ENCODE measurements at places on chromosomes 13 and 19. TPM values are rescaled to one million over a fixed set of nuclear protein-coding genes. Genes with fewer than 3 reads are reported as not detected.

GRCh38 chr13:29855009-29855408 lies 4.6 kb upstream of the UBL3 start:
- no peak overlapping the region for H3K27ac ChIP-seq
- peaks cover 9% of the 10 kb centered on the region for H3K27me3 ChIP-seq
- H3K36me3 ChIP-seq = no peaks in the 10 kb centered on the region
- no peak for DNase-seq

GRCh38 chr13:60757501-60758215 lies 360.6 kb downstream of the TDRD3 start:
- no peaks in the 10 kb centered on the region for H3K36me3 ChIP-seq
- no peak overlapping the region for H3K4me3 ChIP-seq
- no peaks in the 10 kb centered on the region for H3K4me1 ChIP-seq
- H3K27ac ChIP-seq = no peak overlapping the region
- no peak for DNase-seq
- H3K27me3 ChIP-seq = no peaks in the 10 kb centered on the region

The BRD4 gene
- 111 TPM for total RNA-seq

DNA sequence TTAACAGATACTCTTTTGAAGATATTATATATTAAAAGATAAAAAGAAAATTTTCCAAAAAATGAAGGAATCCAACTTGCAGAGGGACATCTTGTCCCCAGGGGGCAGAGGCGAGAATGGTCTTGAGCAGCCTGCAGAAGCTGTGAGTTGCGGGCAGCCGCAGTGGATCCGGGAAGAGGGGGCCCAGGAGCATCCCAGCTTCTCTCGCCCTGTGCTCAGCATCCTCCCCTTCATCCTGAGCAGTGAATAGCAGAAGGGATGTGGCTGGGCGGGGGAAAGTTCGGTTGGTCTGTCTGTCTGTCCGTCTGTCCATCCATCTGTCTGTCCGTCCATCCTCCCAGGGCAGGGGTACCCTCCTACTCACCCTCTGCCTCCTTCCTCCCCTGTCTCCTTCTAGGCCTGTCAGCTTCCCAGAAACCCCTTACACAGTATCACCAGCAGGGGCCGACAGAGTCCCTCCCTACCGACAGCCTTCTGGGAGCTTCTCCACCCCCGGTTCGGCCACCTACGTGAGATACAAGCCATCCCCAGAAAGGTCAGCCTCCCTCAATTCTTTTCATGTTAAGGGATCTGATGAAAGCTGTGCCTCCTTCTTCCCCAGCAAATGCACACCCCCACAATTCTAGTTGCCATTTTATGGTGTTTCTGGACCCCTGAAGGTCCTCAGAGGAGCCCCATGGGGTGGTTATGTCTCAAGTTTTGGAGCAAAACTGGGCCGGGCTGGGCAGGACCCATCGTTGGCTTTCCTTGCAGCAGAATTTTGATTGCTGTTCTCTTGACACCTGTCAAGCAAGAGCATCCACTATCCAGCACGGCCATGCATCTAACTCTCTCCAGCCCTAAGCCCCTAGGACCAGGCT lies 81.6 kb downstream of the DPF1 start:
- no peak overlapping the region for H3K4me3 ChIP-seq
- no peaks in the 10 kb centered on the region for H3K36me3 ChIP-seq
- H3K27me3 ChIP-seq = no peaks in the 10 kb centered on the region
- H3K4me1 ChIP-seq = peaks cover 12% of the 10 kb centered on the region
- no peak for DNase-seq

DNA sequence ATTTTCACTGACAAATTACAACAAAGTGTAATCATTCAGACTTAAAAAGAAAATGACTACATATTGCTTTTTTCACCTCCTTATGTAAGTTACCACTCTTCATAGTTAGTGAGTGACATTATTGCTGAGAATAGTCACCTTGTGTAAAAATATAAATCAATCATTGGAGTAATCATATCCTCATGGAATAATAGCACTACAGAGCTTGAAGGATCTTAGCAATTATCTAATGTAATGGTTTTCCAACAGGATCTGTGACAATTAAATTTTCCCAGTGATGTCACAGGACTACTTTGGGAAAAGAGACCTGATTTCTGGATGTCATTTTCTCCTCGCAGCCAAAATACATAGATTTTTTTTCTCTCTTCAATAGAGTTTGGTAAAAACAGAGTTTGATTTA lies 833.0 kb upstream of the PCDH9 start:
- no peaks in the 10 kb centered on the region for H3K4me1 ChIP-seq
- DNase-seq = no peak
- H3K4me3 ChIP-seq = no peak overlapping the region
- no peak overlapping the region for H3K27ac ChIP-seq
- no peaks in the 10 kb centered on the region for H3K27me3 ChIP-seq
- no peaks in the 10 kb centered on the region for H3K36me3 ChIP-seq

DNA sequence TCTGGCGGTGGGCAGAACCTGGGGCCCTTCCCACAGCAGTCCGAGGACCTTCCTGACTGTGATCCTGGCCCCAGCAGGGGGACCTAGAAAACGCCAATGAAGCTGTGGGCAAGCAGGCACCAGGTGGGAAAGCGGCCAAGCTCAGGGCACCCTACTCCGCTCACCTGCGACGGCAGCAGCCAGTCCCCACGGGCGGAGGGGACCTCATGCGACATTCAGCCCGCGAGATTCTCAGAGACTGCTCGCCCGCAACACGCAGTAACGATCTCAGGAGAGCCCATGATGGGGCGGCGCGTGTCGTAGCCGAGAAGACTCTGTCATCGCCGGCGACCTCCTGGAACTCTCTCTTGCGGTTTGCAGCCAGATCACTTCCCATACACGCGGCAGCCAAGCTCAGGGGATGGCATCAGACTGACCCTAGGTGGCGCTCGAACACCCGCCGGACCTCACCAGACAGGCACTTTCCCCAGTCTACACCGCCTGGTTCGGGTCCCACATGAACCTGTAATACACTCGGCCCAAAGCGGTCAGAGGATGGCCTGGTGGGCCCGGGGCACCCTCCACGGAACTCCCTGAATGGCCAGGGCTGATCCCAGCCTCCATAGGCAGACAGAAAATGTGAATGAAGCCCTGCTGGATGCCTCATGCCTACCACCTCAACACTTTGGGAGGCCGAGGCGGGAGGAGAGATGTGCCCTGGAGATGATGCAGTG lies 26.5 kb downstream of the MAN2B1 start:
- no peaks in the 10 kb centered on the region for H3K27me3 ChIP-seq
- DNase-seq = peak; percentile 91
- H3K4me3 ChIP-seq = peak overlapping the region; percentile 71
- no peaks in the 10 kb centered on the region for H3K36me3 ChIP-seq
- H3K4me1 ChIP-seq = peaks cover 9% of the 10 kb centered on the region

GRCh38 chr19:13382633-13382938 lies 123.7 kb downstream of the CACNA1A start:
- no peak overlapping the region for H3K4me3 ChIP-seq
- H3K27me3 ChIP-seq = peaks cover 7% of the 10 kb centered on the region
- H3K36me3 ChIP-seq = no peaks in the 10 kb centered on the region
- no peak for DNase-seq
